Upper lobe of left lung (tissue), 6 donors: ENCODE measurements at places on chromosomes 12 and 14. TPM values are rescaled to one million over a fixed set of nuclear protein-coding genes. Genes with fewer than 3 reads are reported as not detected.

VDR gene
- total RNA-seq, result 26.3 TPM

COX8C gene
- total RNA-seq, result not detected

IFI27 gene
- 729 TPM for total RNA-seq

TBC1D30 gene
- 35.2 TPM for total RNA-seq

- no peak overlapping the region for H3K27ac ChIP-seq
- H3K27me3 ChIP-seq, result no peaks in the 10 kb centered on the region
- no peaks in the 10 kb centered on the region for H3K36me3 ChIP-seq
- no peaks in the 10 kb centered on the region for H3K4me1 ChIP-seq
- H3K4me3 ChIP-seq, result no peak overlapping the region
- no peak for DNase-seq
Measured at GRCh38 chr14:33631441-33631840, 319.4 kb downstream of the EGLN3 start.

- no peaks in the 10 kb centered on the region for H3K36me3 ChIP-seq
- no peaks in the 10 kb centered on the region for H3K27me3 ChIP-seq
Measured at GRCh38 chr14:24394275-24394674, 4.5 kb upstream of the NYNRIN start.

DNA sequence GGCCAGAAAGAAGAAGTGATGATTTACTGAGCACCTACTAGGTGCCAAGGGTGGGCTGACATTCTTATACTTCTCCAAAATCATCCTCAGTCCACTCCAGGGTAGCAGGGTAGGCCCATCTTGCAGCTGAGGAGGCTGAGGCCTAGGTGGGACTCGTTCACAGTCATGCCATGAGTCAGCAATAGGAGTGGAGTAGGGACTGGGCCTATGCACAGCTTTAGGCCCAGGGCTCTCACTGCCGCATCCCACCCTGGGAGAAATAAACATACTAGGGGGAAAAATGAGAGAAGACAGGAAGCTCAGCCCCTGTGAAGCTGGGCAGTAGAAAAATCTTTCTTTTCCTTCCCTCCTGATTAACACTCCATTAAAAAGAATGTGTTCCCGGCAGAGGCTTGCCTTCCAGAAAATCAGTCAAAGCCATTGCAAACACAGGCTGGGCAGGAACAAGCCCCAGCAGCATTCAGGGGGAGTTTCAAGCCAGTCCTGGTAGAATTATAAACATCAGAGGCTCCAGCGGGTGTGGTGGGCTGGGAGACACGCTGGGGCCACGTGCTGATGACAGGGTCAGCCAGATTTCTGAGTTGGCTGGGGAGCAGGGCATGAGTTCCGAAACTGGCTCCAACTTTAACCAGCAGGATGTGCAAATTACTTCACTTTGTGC lies 1.8 kb downstream of the HSPB8 start:
- H3K27ac ChIP-seq, result peak overlapping the region; percentile 93
- peaks cover 35% of the 10 kb centered on the region for H3K4me1 ChIP-seq
- no peaks in the 10 kb centered on the region for H3K27me3 ChIP-seq
- peak; percentile 48 for DNase-seq
- H3K36me3 ChIP-seq, result no peaks in the 10 kb centered on the region

DNA sequence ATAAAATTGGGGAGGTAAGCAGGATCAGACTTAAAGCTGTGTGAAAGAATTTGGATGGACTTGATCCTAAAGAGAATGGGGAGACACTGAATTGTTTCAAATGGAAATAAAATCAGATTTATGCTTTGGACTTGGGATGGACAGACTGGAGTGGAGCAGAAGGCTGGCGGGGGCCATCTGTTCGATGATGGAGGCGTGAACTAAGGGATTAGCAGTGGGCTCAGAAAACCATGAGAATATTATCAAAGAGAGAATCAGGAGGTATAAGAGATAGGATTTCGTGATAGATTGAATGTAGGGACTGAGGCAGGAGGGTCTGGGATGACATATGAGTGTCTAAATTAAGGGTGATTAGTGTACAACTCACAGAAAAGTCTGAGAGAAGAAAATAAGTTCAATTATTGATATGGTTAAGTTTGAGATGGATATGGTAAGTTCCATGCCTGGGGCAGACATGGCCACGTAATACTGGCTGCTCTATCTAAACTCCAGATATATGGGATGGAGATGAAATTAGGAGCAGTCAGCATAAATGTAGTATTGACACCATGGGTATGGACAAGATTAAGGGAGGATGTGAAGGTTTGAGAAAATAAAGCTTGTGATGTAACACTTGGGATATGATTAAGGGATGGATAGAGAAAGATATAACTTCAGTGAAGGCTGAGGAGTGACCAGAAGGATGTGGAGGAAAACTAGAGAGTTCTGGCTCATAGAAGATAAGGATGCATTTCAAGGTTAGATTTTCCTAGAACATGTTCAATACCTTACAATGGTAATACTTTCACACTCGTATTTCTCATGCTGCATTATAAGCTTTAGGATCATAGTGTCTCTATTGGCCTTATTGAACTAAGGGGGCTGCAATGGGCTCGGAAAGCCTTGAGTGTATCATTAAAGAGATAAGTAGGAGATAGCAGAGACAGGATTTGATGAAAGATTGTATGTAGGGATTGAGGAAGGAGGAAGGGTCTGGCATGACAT lies 1.0 kb upstream of the TSSK4 start:
- DNase-seq, result no peak
- no peaks in the 10 kb centered on the region for H3K4me1 ChIP-seq
- H3K27me3 ChIP-seq, result no peaks in the 10 kb centered on the region
- peaks cover 12% of the 10 kb centered on the region for H3K36me3 ChIP-seq
- H3K4me3 ChIP-seq, result no peak overlapping the region

DNA sequence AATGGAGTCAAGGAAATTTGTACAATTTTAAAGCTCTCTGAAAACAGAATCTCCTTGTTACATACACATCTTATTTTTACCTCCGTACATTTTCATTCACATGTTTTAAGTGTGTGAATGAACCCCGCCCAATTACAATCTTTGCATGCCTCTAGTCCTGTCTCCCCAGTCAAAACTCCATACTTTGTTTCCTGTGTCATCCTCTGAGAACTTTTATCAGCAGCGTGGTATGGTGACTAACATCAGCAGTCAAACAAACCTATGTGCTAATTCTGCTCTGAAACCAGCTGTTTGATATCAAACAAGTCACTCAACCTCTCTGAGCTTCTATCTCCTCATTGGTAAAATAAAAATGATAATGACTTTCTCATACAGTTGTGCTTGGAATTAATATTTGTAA lies 15.8 kb upstream of the ERGIC2 start:
- no peak for DNase-seq
- H3K4me1 ChIP-seq, result no peaks in the 10 kb centered on the region
- H3K27me3 ChIP-seq, result no peaks in the 10 kb centered on the region
- no peak overlapping the region for H3K27ac ChIP-seq
- no peaks in the 10 kb centered on the region for H3K36me3 ChIP-seq

- no peaks in the 10 kb centered on the region for H3K4me1 ChIP-seq
- no peaks in the 10 kb centered on the region for H3K36me3 ChIP-seq
- no peak for DNase-seq
- H3K4me3 ChIP-seq, result no peak overlapping the region
Measured at GRCh38 chr12:5015711-5016492, 27.8 kb upstream of the KCNA5 start.

DNA sequence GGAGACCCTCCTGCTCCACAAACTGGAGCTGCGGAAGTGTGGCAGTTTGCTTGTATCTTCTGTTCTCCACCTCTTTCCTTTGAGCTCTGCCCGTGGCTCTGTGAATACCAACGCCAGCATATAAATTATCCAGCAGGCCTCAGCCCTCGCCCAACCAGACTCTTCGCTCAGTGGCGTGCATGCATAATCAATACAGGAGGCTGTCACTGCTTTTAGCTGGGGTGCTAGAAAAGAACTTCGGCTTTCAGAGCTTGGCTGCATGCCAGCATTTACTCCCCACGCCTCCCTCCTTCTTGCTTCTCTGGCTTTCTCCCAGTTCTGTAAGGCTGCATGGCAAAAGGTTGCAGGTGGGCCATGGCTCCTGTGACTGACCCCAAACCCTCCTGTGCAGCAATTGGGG lies 26.9 kb downstream of the NRXN3 start:
- no peaks in the 10 kb centered on the region for H3K27me3 ChIP-seq
- no peak for DNase-seq
- no peaks in the 10 kb centered on the region for H3K36me3 ChIP-seq

DNA sequence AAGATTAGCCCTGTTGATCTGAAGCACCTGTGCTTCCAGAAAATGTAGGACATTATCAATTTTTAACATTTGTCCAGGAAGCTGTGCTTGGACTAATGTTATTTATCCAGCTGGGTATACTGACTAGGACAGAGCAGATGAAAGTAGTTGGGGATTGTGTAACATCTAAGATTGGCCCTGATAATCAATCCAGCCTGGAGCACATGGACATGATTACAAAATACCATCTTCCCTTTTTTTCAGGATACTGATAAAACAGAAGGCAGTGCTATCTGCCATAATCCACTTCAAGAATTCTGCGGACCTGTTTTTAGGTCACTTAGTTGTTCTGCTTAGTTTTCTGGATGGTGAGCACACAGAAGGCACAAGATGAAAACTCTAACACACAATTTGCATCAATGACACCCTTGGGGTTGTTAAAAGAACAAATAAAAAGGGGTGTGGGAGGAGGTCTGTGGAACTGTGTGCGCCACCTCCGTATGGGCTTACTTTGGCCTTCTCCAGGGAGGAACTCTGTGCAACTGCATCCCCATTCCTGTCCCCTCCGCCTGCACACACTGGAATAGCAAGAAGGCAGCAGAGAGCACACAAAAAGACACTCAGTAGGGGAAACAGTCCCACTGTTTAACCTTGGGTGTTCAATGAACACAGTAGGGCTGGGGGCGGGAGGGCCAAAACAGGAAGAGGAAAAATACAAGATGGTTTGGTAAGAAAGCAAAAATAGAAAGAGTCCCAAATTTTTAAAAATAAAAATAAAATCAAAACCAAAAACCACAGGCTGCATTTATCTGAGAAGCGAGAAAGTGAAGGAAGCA lies 31.1 kb upstream of the DUSP6 start:
- no peak overlapping the region for H3K4me3 ChIP-seq
- no peaks in the 10 kb centered on the region for H3K36me3 ChIP-seq
- H3K27me3 ChIP-seq, result no peaks in the 10 kb centered on the region

GRCh38 chr12:122615780-122616179 lies 87.4 kb downstream of the HCAR2 start:
- H3K4me3 ChIP-seq, result no peak overlapping the region
- H3K27ac ChIP-seq, result no peak overlapping the region
- DNase-seq, result no peak
- no peaks in the 10 kb centered on the region for H3K27me3 ChIP-seq
- no peaks in the 10 kb centered on the region for H3K36me3 ChIP-seq
- H3K4me1 ChIP-seq, result no peaks in the 10 kb centered on the region

GRCh38 chr12:99261256-99261655 lies 386.3 kb upstream of the GARIN6 start:
- no peaks in the 10 kb centered on the region for H3K27me3 ChIP-seq
- no peaks in the 10 kb centered on the region for H3K36me3 ChIP-seq
- no peak for DNase-seq
- H3K27ac ChIP-seq, result no peak overlapping the region
- H3K4me1 ChIP-seq, result no peaks in the 10 kb centered on the region

- no peak overlapping the region for H3K4me3 ChIP-seq
- H3K4me1 ChIP-seq, result no peaks in the 10 kb centered on the region
- no peaks in the 10 kb centered on the region for H3K27me3 ChIP-seq
- no peak overlapping the region for H3K27ac ChIP-seq
- no peak for DNase-seq
Measured at GRCh38 chr12:116931665-116932064, 20.9 kb downstream of the FBXW8 start.

DNA sequence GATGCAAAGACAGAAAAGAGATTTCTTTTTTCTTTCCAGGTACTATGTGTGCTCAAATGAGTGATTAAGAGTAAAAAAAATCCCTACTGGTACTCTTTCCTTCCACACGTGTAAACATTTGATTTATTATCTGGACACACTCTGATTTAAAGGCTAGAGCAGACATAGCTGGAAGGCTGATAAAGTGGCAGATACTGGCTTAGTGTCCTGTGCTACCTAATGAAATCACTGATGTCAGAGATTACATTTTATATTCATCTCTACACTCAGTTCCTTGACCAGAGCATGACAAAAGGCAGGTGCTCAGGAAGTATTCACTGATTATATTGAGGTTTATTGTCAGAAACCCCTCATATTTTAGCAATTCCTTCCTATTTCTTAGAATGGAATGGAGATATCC lies 136.6 kb upstream of the SLC38A2 start:
- no peaks in the 10 kb centered on the region for H3K27me3 ChIP-seq
- H3K4me1 ChIP-seq, result no peaks in the 10 kb centered on the region
- no peak for DNase-seq
- no peaks in the 10 kb centered on the region for H3K36me3 ChIP-seq
- H3K27ac ChIP-seq, result no peak overlapping the region

GRCh38 chr14:31465111-31465510 lies 7.8 kb upstream of the DTD2 start:
- H3K4me1 ChIP-seq, result no peaks in the 10 kb centered on the region
- H3K27me3 ChIP-seq, result no peaks in the 10 kb centered on the region
- no peaks in the 10 kb centered on the region for H3K36me3 ChIP-seq
- H3K27ac ChIP-seq, result no peak overlapping the region

- no peak overlapping the region for H3K4me3 ChIP-seq
- H3K4me1 ChIP-seq, result peaks cover 32% of the 10 kb centered on the region
- H3K27ac ChIP-seq, result peak overlapping the region; percentile 15
- no peaks in the 10 kb centered on the region for H3K27me3 ChIP-seq
- H3K36me3 ChIP-seq, result no peaks in the 10 kb centered on the region
- DNase-seq, result no peak
Measured at GRCh38 chr14:74853581-74853980, 22.4 kb downstream of the PROX2 start.

DNA sequence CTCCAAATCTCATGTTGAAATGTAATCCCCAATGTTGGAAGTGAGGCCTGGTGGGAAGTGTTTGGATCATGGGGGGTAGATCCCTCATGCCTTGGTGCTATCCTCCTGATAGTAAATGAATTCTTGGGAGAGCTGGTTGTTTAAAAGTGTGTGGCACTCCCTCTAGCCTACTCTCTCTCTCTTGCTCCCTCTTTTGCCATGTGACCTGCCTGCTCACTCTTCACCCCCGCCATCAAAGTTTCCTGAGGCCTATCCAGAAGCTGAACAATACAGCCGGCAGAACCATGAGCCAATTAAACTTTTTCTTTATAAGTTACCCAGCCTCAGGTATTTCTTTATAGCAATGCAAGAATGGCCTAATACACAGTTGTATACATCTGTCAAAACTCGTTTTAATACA lies 62.5 kb downstream of the BCL2L14 start:
- no peaks in the 10 kb centered on the region for H3K4me1 ChIP-seq
- no peak for DNase-seq
- H3K36me3 ChIP-seq, result peaks cover 39% of the 10 kb centered on the region
- H3K4me3 ChIP-seq, result no peak overlapping the region

- H3K4me3 ChIP-seq, result no peak overlapping the region
- H3K4me1 ChIP-seq, result no peaks in the 10 kb centered on the region
- H3K27me3 ChIP-seq, result no peaks in the 10 kb centered on the region
- no peaks in the 10 kb centered on the region for H3K36me3 ChIP-seq
- DNase-seq, result no peak
- H3K27ac ChIP-seq, result no peak overlapping the region
Measured at GRCh38 chr12:114164351-114164750, 198.2 kb upstream of the RBM19 start.

DNA sequence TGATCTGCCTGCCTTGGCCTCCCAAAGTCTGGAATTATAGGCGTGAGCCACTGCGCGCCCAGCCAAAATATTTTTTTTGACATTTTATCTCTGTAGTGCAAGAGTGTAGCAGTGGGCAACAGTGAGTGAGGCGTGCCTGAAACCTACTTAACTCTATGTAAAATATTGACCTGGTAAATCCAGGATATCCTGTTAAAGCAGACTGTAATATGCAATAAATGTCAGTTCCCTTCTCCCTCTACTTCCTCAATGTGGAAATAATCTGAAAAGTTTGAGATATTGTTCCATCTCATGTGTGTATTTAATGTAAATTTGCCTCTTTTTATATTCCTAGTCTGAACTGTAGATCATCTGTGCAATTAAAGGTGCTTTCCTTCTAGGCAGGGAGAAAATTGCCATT lies 9.5 kb upstream of the CDK17 start:
- no peaks in the 10 kb centered on the region for H3K36me3 ChIP-seq
- no peak for DNase-seq
- no peaks in the 10 kb centered on the region for H3K4me1 ChIP-seq
- H3K27ac ChIP-seq, result no peak overlapping the region
